SW480 (cell line): ENCODE measurements at places on chromosomes 7 and 10.

- no peak for DNase-seq
Measured at GRCh38 chr10:18306031-18306430, 165.8 kb downstream of the CACNB2 start.

DNA sequence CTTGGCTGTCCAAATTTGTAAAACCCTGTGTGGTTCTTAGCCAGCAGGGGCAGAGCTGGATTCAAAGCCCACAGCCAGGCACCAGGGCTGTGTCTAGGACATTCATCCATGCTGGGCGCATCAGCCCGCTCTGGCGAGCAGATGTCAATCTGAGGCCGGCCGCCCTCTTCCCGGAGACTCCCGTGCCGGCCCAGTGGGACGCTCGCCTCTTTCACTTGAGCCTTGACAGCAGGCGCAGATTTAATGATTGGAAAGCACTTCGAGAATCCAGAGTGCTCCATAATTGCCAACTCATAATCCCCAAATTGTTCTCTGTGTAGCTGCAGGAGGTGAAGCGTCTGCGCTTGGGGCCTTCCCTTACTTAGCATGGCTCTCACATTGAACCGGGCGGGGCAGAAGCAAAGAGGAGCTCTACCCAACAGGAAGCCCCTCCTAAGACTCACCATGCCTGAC is 36.7 kb downstream of the SLIT1 start:
- DNase-seq = no peak

GRCh38 chr7:72465521-72465920 is 53.4 kb upstream of the CALN1 start:
- peak; percentile 81 for DNase-seq

DNA sequence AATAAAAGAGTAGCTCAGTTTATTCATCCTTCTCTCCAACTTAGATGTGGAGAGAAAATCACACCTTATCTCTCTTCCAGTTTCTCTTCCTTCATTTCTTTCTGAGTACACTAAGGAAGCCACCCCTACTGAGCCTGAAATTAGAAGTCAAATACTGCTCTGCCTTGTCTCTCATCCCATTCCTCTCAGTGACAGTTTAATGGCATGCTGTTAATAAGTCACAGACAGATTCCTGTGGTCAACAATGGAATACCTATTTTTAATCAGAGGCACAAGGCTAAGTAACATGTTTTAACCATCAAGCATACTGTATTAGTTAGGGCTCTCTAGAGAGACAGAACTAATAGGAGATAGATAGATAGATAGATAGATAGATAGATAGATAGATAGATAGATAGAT is 253.2 kb downstream of the HTR7 start:
- DNase-seq = peak; percentile 18

GRCh38 chr7:83429493-83429892 is 219.4 kb downstream of the SEMA3E start:
- no peak for DNase-seq

DNA sequence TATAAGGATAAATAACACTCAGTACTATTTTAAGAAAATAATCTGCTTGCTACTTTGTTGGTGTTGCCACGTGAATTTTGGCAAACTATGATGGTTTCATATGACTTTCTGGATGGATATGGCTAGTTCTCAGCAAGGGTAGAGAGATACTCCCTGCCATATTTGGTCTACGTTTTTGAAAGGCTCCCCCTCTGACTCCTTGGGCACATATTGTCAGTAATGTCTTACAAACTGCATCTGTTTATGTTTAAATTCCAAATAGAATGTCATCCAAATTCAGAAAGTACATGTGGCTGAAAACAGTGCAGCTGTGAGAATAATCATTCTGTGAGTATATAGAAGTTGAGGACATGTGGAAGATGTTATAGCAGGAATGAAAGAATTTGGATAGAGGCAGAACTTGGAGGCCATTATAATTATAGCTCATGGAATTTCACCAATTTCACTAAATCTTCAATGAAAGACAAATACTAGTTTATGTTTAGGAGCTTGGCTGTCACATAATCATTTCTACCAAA is 107.8 kb downstream of the SRI start:
- DNase-seq = no peak

GRCh38 chr10:17228091-17229015 is at the start of gene VIM:
Gene VIM (plus strand): TSS chr10:17228241. CDS start chr10:17229423, 1,182 bp downstream.
- DNase-seq = peak; percentile 92

- DNase-seq = no peak
Measured at GRCh38 chr7:105782391-105783042, 93.9 kb downstream of the ATXN7L1 start.

GRCh38 chr7:129054438-129055293 is at the start of gene TNPO3:
Gene TNPO3 (minus strand): TSS chr7:129055111. CDS start chr7:129054770, 341 bp downstream.
- peak; percentile 95 for DNase-seq

- no peak for DNase-seq
Measured at GRCh38 chr10:35533565-35533964, 71.6 kb upstream of the GJD4 start.

GRCh38 chr7:140448781-140449480 is 30.4 kb downstream of the MKRN1 start:
- DNase-seq = no peak

DNA sequence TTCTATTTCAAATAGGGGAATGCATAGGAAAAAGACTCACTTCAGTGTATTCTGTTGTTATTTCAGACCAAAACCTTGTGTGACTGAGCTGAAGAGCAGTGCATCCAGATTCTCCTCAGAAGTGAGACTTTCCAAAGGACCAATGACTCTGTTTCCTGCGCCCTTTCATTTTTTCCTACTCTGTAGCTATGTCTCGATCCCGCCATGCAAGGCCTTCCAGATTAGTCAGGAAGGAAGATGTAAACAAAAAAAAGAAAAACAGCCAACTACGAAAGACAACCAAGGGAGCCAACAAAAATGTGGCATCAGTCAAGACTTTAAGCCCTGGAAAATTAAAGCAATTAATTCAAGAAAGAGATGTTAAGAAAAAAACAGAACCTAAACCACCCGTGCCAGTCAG is 12.0 kb downstream of the TET1 start:
- DNase-seq = no peak

GRCh38 chr10:53358536-53358935 is 586.0 kb upstream of the MBL2 start:
- no peak for DNase-seq

DNA sequence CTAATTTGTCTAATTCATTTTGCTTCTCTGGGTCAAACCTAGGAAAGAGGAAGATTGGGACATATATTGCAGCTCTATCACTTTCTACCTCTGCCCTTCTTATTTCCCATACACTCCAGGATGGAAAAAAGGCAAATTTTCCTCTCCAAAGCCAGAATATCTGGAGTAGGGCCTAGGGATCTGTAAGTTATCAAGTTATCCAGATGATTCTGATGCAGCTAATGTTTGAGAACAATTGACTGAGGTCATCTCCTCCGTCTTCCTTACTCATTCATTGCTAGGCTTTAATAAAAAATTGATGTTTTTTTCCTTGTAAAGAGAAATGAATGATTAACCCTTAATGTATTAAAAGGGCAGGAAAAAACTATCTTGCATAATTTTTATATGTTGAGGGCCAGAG is 211.9 kb upstream of the GLI3 start:
- DNase-seq = no peak

DNA sequence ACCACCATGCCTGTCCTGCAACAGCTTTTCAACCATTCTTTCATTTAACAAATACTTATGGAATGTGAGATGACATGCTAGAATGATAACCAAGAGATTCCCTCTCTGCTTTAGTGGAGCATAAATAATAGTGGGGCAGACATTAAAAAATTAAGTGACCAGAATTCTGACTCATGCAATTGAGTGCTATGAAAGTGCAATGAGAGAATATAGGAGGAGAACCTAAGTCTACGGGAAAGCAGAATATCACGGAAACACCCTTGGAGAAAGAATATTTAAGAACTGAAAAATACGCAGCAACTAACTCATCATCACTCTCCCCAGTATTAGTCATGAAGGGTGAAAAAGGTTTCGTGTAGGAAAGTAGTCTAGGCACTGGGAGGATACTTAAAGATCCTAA is 7.1 kb downstream of the KIF5B start:
- no peak for DNase-seq
